ENCODE measurements at places on chromosomes 2 and 18.

- DNase-seq = peak; percentile 93
Measured at GRCh38 chr2:21837168-21837960, 713.6 kb downstream of the TDRD15 start.

DNA sequence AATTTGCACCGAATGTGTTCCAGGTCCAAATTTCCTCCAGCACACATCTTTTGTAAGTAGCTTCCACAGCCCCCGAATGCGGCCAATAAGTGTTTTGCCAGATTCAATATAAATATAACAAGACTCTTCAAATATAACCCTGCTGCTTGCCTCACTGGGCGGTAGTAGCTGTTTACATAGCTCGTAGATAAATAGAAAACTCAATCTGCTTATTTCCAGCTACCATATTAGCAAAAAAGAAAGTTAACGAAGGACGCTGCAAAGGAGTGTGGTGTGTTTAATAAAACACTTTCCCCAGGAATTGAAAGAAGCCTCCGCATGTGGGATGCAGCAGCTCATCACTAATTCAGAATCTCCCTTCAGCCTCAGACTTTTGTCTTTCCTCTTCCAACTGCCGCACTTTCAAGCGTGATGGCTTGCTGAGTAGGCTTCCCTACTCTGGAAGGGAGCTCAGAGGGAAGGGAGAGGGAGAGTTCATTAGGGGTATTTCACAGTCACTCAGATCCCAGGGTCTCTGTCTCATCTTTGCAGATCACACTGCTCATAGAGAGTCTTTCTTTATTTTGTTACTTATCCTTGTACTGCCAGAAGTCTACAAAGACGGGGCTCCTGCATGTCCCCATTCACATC lies 367.0 kb downstream of the RND3 start:
- no peak for DNase-seq

- DNase-seq = no peak
Measured at GRCh38 chr18:12011957-12012549, 30.7 kb downstream of the IMPA2 start.

GRCh38 chr2:160634436-160634835 lies 140.8 kb upstream of the RBMS1 start:
- DNase-seq = no peak

DNA sequence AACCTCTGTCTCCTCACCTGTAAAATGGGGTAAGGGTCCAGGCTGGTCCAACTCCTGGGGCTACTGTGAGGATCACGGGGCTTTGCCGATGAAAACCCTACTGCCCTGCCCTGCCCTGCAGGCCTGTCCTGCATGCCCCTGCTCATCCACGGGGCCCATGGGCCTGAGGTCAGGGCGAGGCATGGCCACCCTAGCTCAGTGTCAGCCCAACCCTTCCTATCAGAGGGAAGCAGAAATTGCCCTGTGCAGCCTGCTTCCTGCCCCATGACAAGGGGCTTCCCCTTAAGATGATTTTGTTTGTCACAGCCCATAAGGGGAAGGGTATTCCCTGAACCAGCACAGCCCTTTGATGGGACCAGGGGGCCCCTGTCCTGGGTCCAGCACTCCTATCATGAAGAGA lies 353.6 kb upstream of the ID2 start:
- DNase-seq = no peak

GRCh38 chr2:26292646-26293045 lies 47.9 kb downstream of the HADHB start:
- peak; percentile 36 for DNase-seq

DNA sequence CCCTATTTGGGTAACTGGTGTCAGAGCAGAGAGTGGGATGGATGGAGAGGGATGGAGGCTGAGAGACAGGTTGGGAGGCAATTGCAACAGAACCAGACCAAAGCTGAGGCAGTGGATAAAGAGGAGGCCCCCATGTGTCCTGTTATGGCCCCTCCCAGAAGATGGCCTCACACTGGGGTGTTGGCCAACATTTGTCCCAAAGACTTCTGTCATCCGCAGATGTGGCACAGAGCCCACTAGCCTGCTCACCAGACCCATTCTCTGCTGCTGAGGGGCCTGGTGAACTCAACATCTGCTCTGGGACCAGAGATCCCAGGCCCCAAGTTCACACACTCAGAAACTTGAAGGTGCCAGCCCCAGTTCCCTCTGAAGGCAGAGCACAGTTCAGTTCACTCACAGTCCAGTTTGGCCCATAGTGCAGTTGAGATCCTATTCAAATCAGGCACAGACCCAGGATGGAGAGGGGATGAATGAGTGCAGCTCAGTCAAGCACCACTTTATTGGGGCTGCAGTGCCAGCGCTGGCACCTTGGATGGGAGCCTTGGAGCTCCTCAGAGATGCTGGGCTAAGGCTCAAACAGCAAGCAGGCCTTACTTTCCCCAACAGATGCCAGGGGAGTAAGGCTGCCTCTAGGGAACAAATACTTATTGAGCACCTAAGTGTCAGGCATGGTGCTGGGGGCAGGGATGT lies 189.2 kb downstream of the ZBTB7C start:
- DNase-seq = no peak

- DNase-seq = peak; percentile 89
Measured at GRCh38 chr2:128260239-128261138, 58.2 kb downstream of the HS6ST1 start.

DNA sequence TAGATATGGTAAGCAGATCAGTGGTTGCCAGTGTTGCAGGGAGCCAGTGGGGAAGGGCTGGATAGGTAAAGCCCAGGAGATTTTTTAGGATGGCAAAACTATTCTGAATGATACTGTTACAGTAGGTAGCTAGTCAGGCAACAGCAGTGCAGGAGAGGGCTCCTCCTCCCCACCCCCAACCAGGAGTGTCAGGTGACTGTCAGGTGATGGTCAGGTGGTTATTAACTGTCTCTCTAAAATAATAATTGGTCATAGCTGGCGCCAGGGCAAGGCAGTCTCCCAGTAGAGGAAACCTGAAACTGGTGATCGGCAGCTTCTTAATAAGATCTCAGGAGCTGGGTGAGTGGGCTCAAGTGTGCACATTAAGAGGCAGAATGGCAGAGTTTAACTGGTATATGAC lies 201.6 kb upstream of the PARD3B start:
- DNase-seq = no peak

- no peak for DNase-seq
Measured at GRCh38 chr2:99776206-99776905, 286.5 kb upstream of the REV1 start.

DNA sequence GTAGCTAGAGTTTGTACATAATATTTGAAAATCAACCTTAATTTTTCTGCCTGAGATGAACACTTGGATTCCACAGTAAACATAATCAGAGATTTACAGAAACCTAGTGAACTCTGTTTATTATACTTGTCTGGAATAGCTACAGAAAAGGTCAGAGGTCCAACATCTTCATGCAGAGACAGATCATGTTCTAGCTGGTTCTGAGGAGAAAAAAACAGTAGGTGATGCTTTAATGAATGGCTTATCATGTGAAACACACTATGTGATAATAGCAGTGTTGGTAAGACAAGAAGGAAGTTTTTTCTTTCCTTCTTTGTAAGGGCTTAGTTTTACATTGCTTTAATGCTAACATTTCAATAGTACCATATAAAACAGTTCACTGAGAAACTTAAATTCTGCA lies 846.4 kb upstream of the ZEB2 start:
- no peak for DNase-seq

DNA sequence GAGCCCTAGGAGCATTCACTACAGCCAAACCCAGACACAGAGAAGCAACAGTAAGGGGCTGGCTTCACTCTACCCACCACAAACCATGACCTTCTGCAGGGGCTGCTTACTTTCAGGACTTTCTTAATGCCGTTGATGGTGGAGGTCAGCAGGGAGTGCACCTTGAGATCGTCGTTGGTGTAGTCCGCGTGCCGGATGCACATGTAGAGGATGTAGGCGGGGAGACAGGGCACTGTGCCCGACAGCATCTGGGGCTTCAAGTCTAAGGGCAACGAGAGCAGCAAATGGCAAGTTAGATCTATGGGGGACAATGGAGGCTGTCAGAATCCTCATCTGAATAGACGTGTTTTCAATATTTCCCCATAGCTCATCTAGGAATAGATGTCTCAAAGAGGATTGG lies 29.8 kb upstream of the ACAA2 start:
- no peak for DNase-seq

GRCh38 chr2:178109813-178110212 lies 2.4 kb upstream of the RBM45 start:
- peak; percentile 51 for DNase-seq

- peak; percentile 67 for DNase-seq
Measured at GRCh38 chr18:6781796-6782195, 52.3 kb downstream of the ARHGAP28 start.

DNA sequence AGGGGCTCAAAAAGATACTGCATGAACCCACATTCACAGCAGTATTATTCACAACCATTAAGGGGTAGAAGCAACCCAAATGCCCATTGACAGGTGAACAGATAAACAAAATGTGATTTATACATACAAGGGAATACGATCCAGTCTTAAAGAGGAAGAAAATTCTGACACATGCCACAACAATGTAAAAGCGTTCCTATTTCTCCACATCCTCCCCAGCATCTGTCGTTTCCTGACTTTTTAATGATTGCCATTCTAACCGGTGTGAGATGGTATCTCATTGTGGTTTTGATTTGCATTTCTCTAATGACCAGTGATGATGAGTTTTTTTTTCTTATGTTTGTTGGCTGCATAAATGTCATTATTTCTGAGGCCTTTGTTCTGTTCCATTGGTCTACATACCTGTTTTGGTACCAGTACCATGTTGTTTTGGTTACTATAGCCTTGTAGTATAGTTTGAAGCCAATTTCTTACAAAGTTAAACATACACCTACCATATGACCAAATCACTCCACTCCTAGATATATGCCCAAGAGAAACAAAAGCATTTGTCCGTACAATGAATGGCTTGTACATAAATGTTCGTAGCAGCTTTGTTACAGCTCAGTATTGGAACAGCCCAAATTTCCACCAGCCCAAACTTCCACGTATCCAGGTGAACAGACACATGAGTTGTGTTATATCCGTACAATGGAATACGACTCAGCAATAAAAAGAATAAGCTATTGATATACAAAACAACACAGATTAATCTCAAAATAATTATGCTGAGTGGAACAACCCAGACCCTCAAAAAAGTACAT lies 85.1 kb downstream of the TMEM131 start:
- peak; percentile 44 for DNase-seq

GRCh38 chr2:60839126-60839813 lies 42.1 kb upstream of the REL start:
- no peak for DNase-seq

- no peak for DNase-seq
Measured at GRCh38 chr2:84885111-84885510, 4.2 kb upstream of the TRABD2A start.

DNA sequence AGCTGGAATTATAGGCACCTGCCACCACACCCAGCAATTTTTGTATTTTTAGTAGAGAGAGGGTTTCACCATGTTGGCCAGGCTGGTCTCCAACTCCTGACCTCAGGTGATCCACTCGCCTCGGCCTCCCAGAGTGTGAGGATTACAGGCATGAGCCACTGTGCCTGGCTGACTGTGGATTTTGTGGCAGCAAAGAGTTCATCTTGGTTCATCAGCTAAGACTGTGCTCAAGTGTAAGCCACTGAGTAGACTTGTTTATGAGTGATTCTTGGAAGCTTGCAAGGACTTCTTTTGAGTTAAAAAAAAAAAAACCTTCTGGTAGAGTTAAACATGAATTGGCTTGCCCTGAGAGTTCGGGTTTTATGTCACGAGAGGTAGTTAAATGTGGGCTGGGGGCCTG lies 34.7 kb downstream of the CD8B start:
- DNase-seq = no peak

- peak; percentile 32 for DNase-seq
Measured at GRCh38 chr18:62651276-62652056, 63.9 kb upstream of the PHLPP1 start.

DNA sequence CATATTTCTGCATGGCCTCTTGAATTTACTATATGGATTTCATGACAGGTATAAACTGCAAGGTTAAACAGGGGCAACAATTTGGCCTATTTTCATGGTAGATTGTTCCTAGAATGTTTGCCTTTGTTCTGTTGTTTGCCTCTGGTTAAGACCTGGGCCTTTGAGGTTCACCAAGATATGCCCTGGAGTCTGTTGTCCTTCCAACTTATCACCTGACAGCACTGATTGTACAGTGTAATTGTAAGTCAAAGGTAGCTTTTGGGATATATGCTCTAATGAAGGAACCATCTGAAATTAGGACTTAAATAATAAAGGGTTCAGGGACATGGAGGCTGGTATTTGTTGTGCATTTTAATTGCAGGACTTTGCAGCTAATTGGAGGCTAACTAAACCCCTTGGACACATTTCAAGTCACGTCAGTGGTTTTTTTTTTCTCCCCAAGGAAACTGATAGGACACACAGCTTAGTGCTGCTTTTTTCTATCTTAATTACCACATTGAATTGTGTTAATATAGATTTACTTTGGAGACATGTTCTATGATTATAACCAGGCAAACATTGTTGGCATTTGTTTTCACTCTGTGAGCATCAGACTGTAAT lies 771.2 kb upstream of the LINC00305 start:
- DNase-seq = no peak

DNA sequence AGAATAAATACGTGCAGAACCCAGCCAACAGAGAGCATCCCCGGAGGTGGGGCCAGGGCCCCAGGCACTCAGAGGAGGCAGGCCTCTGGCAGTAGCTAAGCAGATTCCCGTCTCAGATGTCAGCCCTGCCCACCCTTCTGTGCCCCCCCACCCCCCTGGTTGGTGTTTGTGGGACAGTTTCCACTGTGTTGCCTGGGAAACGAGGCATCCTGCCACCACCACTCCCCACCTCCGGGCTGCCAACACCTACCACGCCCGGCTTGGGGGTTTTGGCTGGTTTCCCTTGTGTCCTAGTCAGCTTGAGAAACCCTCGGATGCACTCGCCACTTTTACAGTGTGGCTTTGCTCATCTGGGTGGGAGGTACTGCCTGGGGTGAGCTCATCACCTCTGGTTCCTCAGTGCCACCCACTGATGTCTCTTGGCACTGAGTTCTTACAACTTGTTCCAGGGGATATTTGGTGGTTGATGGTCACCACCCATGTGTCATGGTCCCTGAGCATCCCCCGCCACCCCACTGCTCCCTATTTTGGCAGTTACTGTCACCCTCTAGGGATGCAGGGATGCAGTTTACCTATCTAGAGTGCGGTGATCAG lies 72.4 kb upstream of the YWHAQ start:
- peak; percentile 94 for DNase-seq

DNA sequence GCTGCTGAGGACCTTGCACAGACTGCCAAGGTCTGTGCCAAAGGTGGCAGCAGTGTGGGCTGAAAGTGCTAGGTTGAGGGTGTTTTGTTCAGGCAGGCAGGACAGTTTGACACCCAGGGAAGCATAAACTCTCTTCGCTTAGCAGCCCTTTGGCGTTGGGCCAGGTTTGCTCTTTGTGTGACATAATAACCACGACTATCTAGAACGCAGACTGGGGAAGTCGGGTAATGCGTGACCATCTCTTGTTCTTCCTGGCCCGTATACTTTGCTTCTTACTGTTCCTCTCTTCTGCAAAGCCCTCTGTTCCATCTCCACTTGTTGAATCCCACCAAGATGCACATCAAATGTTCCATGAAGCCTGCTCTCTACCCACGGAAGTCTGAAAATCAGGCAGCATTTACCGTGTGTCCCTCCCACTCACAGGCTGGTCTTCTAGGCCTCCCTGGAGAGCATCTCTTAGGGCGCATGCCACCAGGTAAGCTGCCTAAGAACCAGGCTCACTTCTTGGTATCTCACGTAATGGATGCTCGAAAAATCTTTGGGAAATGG lies 96.7 kb upstream of the LMAN1 start:
- peak; percentile 9 for DNase-seq
